Fibroblast of mammary gland (primary cell): ENCODE measurements at places on chromosomes 3 and 15.
A peak's percentile ranks its signal among the peaks of the same experiment; 100 is the strongest.

GRCh38 chr15:31398677-31399301 lies 72.2 kb downstream of the KLF13 start:
- DNase-seq, result no peak

GRCh38 chr3:123335007-123335670 lies 113.8 kb downstream of the ADCY5 start:
- DNase-seq, result no peak

GRCh38 chr3:20130106-20130505 lies 55.9 kb downstream of the SGO1 start:
- no peak for DNase-seq

- DNase-seq, result no peak
Measured at GRCh38 chr15:33535135-33535534, 224.4 kb downstream of the RYR3 start.

DNA sequence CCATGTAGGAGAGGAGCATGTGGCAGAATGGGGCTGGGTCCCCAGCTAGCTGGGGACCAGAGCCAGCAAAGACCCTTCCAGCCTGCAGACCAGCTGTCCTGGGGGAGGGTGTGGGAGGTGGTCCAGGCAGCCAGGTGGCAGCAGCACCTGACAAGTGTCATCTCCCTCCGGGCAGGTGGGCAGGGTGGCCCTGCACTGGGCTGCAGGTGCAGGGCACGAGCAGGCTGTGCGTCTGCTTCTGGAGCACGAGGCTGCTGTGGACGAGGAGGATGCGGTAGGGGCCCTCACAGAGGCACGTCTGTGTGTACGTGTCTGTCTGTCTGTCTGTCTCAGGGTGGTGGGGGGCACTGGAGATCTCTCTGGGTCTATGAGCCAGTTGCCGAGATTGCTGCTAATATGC lies 5.5 kb downstream of the ANKDD1A start:
- no peak for DNase-seq

DNA sequence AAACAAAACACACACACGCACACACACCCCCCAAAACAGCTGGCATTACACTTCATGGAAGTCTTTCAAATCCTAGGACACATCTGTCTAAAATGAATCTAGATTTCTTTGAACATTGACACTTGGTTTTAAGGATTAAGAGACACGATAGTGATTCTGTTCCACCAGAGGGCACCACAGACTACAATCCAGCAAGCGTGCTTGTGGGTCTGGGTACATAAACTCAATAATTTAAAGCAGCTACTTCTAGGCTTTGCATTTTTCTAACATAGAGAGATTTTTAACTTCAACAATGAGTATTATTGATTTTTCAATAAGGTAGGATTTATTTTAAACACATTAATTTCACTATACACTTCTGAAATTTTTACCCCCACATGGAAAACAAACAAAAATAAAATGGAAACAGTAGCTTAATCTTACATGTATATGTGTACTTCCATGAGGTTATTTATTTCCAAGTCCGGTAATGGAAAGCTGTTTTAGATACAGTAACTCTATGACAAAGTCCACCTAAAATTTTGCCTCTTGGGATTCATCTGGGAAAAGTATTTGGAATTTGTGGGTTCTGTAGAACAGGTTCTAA lies 564.0 kb upstream of the TGFBR2 start:
- peak; percentile 85 for DNase-seq

DNA sequence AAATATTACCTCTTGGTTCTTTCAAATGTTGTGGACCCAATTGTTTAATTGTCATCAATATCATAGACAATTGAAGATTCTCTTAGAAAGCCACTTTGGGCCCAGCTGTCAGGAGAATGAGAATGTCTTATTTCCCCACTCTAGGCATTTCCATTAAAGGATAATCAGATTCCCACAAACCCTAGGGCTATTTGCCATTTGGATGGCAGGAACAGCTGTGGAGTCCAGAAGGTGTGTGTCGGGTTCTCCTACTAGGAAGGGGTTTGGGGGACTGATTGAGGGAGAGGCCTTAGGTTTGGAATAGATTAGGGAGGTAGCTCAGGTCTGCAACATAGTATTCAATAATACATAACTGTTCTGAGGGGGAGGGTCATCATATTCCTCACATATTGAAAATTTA lies 35.2 kb upstream of the PLSCR5 start:
- DNase-seq, result no peak

- DNase-seq, result no peak
Measured at GRCh38 chr15:66850996-66851310, 148.9 kb downstream of the SMAD6 start.

GRCh38 chr3:115403786-115404185 lies 219.5 kb upstream of the GAP43 start:
- DNase-seq, result no peak

GRCh38 chr3:52072020-52072419 lies 15.6 kb upstream of the DUSP7 start:
- DNase-seq, result no peak

DNA sequence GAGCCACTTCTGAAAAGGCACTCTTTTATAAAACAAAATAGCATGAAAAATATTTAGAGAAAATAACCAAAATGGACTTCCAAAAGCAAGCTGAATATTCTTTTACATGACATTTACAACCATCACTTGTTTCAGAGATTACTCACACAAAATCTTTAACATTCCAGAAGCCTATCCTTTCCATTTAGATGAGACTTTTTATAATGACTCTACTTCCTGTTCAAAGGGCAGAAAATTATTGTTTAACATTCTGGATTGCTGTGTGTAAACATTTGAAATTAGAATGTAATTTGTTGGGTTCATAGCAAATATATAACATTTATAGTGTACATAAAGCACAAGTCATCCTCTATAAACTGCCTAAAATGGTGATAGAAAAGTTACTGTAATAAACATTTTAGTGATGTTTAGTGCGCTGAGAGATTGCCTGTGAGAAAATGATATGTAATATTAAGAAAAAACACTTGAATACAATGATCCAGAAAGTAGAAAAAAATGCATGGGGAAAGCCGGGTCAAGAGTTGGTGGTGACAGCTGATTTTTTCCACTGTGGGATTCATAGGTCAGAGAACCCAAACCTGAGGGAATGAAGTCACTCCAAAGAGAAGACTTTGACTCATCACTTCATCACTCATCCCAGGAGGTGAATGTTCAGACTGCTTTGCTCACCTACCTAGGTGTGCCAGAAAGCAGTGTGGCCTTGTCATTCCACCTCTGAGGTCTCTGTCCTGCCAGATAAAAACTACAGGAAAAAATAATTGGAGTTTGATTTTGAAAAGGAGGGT lies 305.8 kb downstream of the ARPP21 start:
- peak; percentile 44 for DNase-seq
